ENCODE measurements at places on chromosomes 2 and 18.

- DNase-seq = no peak
These were observed 6.5 kb downstream of the TANK start for GRCh38 chr2:161166538-161167409.

- DNase-seq = no peak
These were observed 162.8 kb downstream of the PTPRM start for GRCh38 chr18:7729868-7730267.

- no peak for DNase-seq
These were observed 483.2 kb upstream of the GYPC start for GRCh38 chr2:126172631-126173184.

DNA sequence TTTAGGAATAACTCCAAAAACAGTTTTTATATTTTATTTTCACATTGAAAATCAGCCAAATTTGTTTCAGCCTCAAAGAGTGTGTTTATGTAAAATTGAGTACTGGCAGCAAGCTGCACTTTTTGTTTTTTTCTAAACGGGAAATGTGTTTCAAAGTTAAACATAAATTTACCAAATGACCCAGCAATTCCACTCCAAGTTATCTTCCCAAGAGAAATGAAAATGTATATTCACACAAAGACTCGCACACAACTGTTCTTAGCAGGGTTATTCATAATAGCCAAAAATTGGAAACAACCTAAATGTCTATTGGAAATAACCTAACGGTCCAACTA lies 9.3 kb downstream of the ALPK2 start:
- no peak for DNase-seq

DNA sequence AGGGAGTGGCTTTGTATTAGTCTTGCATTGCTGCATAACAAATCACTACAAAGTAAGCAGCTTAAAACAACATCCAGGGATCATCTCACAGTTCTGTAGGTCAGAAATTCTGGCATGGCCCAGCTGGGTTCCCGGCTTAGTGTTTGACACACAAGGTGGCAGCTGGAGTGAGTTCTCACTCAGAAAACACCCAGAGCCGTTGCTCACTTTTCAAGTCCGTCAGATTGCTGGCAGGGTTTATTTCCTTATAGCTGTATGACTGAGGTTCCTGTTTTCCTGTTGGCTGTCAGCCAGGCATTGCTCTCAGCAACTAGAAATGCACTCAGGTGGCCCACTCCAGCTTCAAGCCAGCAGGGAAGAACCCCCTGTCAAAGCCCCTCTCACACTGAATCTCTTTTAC lies 324.1 kb downstream of the CCDC178 start:
- no peak for DNase-seq

DNA sequence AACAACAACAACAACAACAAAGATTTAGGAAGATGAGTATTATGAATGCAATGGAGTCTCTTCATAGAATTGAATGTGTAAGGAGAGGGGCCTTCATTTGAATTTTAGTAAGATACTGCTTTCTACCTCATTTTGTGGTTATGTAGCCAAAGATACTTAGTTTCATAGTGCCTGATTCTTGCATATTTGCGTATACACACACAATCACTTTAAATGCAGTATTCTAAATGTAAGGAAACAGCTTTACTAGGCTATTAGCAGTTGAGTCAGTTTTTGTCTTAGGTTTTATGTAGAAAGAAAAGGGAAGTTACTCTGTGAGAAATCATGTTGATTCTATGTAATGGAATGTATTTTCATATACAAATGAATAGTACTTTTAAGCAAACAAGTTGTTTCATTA lies 80.5 kb downstream of the HAUS1 start:
- no peak for DNase-seq

DNA sequence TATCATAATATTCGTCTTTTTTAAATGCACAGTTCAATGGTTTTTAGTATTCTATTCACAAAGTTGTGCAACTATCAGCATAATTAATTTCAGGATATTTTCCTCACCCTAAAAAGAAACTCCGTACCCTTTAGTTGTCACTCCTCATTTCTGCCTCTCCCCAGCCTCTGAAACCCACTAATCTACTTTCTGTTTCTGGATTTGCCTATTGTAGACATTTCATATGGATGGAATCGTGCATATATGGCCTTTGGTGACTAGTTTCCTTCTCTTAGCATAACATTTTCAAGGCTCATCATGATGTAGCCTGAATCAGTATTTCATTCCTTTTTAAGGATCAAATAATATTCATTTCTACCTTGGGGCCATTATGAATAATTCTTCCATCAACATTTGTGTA lies 18.5 kb downstream of the NEURL3 start:
- no peak for DNase-seq

DNA sequence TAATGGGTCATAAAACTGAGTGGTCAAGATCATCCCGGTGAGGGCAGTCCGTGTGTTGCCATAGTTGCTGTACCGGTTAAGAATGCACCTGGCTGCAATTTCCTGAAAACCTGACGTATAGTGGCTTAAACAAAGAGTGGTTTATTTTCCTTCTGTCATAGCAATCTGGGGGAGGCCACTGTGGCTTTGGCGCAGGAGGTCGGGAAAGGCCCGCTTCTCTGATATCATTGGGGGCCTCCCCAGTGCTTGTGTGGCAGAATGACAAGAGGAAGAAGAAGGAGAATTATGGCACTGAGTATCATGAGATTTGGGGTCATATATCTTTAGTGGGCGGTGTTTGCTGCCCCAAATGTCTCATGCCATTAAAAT lies 4.4 kb downstream of the C2orf92 start:
- no peak for DNase-seq
